ENCODE measurements at places on chromosomes 4 and X.

DNA sequence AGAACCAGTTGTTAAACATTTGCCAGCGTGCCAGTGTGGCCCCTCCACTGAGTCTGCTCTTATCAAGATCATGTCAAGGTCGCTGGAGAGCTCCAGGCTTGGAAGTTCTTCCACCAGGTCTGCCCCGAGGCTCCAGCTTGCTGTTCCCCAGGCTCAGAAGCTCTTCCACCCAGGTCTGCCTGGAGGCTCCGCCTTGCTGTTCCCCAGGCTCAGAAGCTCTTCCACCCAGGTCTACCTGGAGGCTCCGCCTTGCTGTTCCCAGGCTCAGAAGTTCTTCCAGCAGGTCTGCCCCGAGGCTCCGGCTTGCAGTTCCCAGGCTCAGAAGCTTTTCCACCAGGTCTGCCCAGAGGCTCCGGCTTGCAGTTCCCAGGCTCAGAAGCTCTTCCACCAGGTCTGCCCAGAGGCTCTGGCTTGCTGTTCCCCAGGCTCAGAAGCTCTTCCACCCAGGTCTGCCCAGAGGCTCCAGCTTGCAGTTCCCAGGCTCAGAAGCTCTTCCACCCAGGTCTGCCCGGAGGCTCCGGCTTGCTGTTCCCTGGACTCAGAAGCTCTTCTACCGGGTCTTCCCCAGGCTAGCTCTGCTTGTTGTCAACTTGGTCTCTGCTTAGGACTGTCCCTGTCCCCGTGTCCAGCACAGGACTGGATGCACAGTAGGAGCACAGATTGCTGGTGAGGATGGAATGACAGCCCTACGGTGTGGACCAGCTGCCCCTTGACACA, 54.4 kb downstream of the HMX1 start:
- no peak for DNase-seq

DNA sequence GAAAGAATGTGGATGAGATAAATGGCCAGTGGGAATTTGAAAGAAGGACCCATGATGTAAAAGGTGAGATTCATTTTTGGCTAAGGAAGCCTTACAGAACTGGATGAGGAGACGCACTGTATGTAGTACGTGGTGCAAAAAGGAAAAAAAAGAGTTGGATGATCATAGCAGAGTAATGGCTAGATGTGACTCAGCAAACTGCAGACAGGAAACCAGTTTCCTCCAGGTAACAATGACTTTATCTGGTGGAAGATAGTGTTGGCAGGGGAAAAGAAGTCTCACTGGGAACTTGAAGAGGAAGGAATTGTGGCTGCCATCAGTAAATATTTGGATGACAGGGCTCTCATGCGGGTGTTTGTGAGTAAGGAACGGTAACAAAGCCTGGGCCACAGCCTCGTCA, 243.2 kb downstream of the CPE start:
- no peak for DNase-seq

DNA sequence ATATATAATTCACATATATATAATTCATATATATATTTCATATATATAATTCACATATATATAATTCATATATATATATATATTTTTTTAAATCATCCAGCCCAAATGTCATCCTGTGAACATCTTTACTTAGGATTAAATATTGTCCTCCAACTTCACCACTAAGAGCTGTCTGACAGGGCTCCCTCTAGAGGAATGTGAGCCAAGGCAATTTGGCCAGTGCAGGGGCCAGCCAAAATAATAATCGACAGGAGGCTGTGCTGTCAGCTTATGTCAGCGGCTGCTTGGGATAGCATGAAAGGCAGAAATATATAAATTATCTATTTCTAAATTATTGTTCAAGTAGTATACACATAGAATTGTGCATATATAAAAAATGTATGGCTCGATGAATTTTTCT, 29.5 kb downstream of the EGFL6 start:
- DNase-seq: no peak

- no peak for DNase-seq
These were observed 187.7 kb upstream of the MAGEB2 start for GRCh38 chrX:30027636-30028035.

GRCh38 chr4:15100994-15101695, 98.9 kb downstream of the CPEB2 start:
- no peak for DNase-seq

- no peak for DNase-seq
These were observed 718.8 kb downstream of the KLHL13 start for GRCh38 chrX:117397844-117398243.

DNA sequence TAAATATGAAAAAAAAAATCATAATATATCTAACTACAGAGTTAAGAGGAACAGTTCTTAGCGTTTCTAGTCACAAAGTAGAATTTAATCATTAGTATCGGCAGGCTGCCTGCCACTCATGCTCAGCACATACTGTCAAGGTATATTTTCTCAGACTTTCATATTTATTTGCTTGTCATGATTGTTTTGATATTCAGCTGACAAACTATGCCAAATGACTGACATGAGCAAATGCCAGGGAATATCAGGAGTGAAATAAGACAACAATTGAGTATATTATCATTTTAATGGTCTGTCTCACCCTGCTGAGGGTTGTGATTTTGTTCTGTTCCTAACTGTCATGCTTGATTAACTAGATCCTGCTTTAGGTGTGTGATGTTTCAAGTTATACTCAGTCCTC, 395.0 kb upstream of the SPOCK3 start:
- DNase-seq: no peak

DNA sequence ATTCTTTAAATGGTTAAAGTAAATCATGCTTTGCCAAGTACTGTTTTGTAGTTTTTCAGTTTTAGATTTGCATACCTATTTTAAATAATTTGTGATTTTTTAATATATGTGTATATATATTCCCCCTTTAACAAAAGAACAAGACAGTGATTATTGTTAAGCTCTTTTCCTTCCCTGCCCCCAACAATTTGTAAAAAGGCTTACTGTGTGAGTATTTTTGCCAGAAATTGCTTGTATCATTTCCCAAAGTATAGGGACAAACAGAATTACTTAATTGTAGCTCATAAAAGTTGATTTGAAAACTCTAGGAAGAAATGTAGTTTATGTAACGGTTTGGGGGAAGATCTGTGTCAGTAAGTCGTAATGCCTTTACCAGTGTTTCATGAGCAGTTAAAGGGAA, 19.0 kb downstream of the CPEB2 start:
- DNase-seq: no peak

GRCh38 chr4:166259081-166259480, 386.0 kb downstream of the TLL1 start:
- no peak for DNase-seq

GRCh38 chrX:101391831-101392230, 1.0 kb downstream of the RPL36A start:
- DNase-seq: no peak

DNA sequence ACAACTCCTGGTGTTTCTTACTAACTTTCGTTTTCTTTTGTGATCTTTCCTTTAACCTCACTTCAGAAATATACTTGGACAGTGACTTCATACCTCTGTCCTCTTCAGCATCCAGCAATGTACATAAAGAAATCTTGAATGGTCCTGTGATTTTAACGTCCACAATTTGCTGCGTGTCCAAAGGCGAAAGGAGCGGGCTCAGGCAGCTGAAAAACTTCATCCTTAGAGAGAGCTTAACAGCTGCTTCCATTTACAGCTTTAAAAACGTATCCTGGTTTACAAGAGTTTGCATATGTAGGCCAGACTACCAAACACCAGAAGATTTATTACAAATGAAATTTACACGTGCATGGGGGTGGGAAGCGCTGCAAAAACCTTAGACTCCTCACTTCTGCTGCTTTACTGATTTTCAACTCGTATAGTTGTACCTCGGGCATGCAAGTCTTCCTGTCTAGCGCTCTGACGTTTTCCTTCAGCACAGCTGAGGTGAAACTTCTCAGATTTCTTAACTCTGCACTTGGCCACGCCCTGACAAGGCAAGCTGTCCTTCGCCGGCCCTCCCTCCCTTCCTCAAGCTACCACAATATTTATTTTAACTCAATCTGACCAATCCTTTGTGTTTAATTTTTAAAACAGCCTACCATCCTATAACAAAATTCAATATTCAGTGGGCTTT, 406.4 kb downstream of the FAM47A start:
- no peak for DNase-seq

GRCh38 chr4:26372525-26373172, 51.8 kb downstream of the RBPJ start:
- DNase-seq: peak; percentile 78

- DNase-seq: no peak
These were observed 24.3 kb downstream of the CPLX1 start for GRCh38 chr4:801436-802124.

GRCh38 chr4:131382839-131383238, 1766.3 kb upstream of the PCDH10 start:
- DNase-seq: no peak

GRCh38 chrX:84907324-84907968, 96.2 kb upstream of the APOOL start:
- DNase-seq: no peak

GRCh38 chr4:102606261-102606660, 105.1 kb downstream of the NFKB1 start:
- DNase-seq: no peak

GRCh38 chr4:76950052-76950955, 752 bp downstream of the SEPTIN11 start:
- DNase-seq: peak; percentile 31

DNA sequence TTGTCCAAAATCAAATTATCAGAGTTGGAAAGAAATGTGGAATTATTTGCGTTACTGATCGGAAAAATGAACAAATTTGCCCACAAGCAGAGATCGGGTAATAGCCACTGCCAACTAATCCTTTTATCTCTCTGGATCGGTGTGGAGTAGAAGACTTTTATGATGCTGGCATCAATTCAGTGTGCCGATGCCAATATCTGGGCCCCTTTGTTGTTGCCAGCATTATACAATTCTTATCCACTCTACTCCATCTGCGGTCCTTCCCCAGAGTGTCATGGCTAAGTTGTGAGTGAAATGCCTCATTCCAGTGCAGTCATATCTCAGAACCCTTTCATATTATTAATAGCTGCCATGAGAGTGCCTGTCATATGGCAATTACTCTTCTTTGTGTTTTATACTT, 660.2 kb downstream of the ADGRL3 start:
- DNase-seq: no peak

- no peak for DNase-seq
These were observed 45.6 kb downstream of the SPATA4 start for GRCh38 chr4:176149680-176150355.

DNA sequence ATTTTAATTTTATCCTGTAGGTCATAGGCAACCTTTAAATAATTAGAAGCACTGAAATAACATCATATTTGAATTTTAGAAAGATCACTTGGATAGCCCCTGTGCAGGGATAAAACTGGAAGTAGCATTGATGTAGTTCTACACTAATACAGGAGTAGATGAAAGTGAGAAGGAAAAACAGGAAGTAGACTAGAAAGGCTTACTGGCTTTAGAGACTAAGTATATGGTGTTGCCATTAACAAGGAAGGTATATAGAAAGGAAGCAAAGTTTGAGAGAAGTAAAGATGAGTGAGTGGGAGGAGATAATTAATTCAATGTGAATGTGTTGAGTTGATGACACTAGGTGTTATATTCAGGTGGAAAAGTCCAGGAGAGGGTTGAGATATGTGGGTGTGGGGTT, 73.1 kb upstream of the EPGN start:
- DNase-seq: no peak

- peak; percentile 53 for DNase-seq
These were observed 1.1 kb downstream of the PLAC8 start for GRCh38 chr4:83113429-83113786.

GRCh38 chrX:40318801-40319200, 221.0 kb upstream of the BCOR start:
- no peak for DNase-seq

DNA sequence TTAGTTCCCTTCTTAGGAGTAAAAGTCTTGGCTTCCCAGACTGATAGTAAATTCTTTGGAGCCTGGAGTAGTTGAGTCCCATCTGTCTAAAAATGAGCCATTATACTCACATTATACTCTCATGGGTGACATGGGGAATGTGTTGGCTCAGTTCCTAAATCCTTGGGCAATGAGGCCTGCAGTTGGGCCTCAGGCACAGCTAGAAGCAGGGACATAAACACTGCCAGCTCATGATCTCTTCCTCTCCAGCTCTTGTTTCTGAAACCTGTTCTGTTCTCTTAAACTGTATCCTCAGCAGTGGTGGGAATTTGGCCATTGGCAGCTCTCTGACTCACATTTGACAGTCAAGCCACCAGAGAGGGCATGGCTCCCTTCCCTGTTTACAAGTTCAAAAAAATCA, 212.5 kb downstream of the SPATA18 start:
- no peak for DNase-seq
